Omental fat pad (tissue), 4 donors: ENCODE measurements at places on chromosomes 13 and 19.

DNA sequence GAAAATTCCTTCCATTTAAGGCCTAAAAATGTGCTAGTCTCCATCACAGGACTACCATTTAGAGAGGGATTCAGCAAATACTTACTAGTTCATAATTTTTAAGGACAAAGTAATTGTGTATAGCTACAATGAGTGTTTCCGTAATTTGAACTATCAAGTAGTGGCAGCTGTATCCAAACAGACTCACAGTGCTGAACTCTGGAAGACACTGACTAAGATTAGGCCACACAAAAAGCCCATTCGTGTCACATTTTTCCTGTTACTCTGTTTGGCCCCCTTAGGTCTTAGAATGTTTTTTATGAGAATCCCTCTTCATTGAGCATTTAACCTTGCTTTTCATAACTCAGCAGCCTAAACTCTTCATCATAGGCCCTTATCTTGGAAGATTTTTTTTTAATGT is 731.2 kb upstream of the PCDH9 start:
- no peak for DNase-seq

DNA sequence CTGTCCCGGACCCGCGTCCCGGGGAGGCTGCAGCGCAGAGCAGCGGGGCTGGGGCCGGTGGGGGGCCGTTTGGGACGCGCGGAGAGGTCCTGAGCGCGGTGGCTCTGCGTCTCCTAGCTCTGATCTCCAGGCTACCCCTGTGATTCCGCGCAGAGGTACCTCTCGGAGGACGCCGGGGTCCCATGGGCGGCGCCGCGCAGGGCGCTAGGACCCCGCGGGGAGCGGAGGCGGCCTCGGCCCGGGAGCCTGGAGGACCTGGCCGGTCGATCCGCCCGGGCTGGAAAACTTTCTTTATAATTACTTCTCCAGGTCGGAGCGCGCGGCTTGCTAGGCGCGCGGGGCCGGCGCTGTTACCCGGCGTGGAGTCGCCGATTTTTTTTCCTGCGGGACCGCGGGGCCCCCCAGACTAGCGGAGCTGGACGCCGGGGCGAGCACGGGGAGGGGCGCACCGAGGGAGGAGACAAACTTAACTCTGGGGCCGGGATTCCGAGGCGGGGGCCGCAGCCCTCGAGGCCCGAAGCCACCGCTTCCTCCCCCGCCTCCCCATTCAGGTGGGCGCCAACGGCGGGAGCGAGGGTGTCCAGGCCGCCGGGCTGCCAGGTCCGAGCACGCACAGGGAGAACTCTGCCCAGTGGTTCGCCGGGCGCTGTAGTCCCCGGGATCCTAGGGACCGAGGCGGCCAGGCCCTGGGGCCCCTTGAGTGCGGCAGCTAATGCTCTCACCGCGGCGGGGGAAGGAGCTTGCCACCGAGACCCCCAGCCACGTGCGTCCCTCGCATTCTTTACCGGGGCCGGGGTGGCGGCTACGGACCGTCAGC is 848 bp upstream of the CEBPA start:
- DNase-seq, result no peak

DNA sequence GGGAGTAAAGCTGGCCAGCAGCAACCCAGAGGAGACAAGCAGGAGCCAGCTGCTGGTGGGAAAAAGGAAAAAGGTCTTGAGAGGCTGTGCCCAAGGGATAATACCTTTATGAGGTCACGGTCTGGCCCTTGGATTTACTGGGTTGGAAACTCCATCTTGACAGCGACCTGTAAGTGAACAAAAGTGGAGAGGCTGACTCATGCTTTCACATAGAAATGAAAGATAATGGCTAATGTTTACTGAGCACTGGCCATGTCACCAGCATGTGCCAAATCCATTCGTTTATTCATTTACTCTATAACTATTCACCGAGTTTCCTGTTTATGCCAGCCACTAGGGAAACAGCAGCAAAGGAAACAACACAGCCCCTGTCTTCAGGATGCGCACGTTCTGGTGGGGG is 4.7 kb downstream of the VRK3 start:
- no peak for DNase-seq

DNA sequence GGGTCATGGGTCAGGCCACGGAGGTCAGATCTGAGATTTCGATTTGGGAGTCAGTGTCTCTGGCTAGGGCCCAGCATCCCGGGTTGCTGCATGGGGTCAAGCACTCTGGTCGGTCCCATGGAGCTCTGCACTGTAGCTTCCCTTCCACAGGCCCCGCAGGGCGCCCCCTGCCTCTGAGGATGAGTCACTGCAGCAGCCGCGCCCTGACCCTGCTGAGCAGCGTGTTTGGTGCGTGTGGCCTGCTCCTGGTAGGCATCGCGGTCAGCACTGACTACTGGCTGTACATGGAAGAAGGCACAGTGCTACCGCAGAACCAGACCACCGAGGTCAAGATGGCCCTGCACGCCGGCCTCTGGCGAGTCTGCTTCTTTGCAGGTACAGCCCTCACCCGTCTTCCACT is 3.6 kb downstream of the CACNG7 start:
- DNase-seq, result no peak

GRCh38 chr19:27974082-27974513 is 1238.9 kb downstream of the UQCRFS1 start:
- no peak for DNase-seq

DNA sequence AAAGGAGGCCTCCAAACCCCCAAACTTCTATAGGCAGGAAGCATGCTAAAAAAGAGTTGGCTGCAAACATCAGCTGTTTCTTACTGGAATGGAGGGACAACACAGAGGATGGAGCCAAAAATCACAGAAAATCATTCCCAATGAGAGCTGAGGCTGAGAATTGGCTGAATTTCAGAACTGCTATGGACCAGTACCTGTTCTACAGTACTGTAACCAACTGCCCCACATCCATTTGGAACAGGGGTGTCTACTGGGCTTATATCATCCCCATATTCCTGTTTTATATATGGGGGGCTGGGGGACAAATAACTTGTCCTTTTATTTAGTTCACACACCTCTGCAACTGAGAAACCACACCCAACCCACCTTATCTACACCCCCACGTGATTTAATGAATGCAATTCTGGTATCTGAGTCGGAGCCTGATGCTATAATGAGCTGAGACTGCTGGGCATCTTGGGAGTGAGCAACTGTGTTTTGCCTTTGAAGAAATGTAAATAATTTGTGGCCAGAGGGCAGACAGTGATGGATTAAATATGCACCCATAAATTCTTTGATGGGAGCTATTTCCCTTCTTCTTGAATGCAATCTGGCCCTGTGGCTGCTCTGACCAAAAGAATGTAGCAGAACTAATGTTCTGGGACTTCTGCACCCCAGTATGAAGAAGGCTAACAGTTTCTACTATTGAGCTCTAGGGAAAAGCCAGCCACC is 82.6 kb downstream of the TBC1D4 start:
- DNase-seq, result no peak

DNA sequence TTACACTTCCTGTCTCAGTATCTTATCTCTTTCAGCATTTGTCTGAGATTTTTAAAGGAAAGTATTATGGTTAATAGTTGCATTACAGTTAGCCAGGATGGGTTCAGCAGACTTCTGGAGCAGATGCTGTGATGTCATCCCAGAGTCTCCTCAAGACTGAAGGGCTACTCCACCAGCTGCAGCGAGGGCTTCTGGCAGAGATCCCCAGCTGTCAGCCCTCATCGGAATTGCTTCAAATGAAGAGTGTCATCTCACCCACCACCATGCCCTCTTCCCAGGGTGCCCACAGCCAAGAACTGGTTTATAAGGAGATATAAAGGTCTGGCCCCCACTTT is 84.4 kb downstream of the FAM216B start:
- DNase-seq, result no peak

- no peak for DNase-seq
These were observed 18.2 kb downstream of the ARHGAP33 start for GRCh38 chr19:35793381-35794165.

GRCh38 chr13:35808846-35809245 is 322.3 kb downstream of the DCLK1 start:
- no peak for DNase-seq

GRCh38 chr19:40530091-40530901 is 46.4 kb upstream of the SHKBP1 start:
- no peak for DNase-seq
